Neural crest cell (in vitro differentiated cells): ENCODE measurements at places on chromosomes 4 and X. TPM values are rescaled to one million over a fixed set of nuclear protein-coding genes. Genes with fewer than 3 reads are reported as not detected.
A peak's percentile ranks its signal among the peaks of the same experiment; 100 is the strongest.

GRCh38 chr4:100778431-100778830 is 260.6 kb upstream of the EMCN start:
- H3K4me1 ChIP-seq, result no peaks in the 10 kb centered on the region
- H3K27ac ChIP-seq, result no peak overlapping the region
- no peaks in the 10 kb centered on the region for H3K27me3 ChIP-seq
- no peak for DNase-seq
- H3K36me3 ChIP-seq, result peaks cover 2% of the 10 kb centered on the region
- H3K4me3 ChIP-seq, result no peak overlapping the region

ZNF275 gene
- 13.9 and 14.8 TPM in 2 replicates for total RNA-seq

DNA sequence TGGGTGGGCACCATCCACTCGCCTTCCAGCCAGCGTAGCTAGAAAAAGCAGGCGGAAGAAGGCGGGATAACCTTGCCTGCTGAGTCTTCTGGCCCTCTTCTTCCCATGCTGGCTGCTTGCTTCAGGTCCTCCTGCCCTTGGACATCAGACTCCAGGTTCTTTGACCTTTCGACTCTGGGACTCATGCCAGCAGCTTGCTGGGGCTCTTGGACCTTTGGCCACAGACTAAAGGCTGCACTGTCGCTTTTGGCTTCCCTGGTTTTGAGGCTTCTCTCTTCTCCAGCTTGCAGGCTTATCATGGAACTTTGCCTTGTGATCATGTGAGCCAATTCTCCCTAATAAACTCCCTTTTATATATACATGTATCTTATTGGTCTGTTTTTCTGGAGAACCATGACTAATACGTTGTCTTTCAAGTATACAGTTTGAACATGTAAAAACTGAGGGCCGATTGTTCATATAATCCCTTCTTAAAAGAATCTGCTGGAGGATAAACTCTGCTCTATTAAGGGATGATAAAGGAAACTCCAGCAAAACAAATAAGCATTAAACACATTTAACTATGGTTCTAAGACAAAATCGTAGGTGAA is 116.6 kb upstream of the LCORL start:
- no peak overlapping the region for H3K27ac ChIP-seq
- H3K27me3 ChIP-seq, result no peaks in the 10 kb centered on the region
- no peak overlapping the region for H3K4me3 ChIP-seq
- DNase-seq, result no peak
- H3K4me1 ChIP-seq, result no peaks in the 10 kb centered on the region

DNA sequence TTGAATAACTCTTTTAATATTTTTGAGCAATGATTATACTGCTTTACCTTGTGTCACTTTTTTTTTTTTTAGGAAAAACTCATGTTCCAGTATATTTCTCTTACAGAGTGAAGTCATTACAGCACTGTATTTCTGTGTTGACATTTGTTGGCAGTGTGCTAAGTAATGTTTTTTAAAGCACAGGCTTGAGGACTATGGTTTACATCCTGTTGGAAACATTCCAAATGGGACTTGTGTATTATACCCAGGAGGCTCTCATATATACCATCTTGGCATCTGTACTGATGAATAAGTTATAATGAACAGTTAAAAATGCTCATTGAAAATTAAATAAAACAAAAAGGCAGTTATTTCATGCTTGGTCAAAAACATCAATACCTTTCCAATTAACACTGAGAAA is 33.8 kb downstream of the CEP44 start:
- H3K27ac ChIP-seq, result no peak overlapping the region
- H3K4me3 ChIP-seq, result no peak overlapping the region
- no peaks in the 10 kb centered on the region for H3K27me3 ChIP-seq
- no peaks in the 10 kb centered on the region for H3K4me1 ChIP-seq

DNA sequence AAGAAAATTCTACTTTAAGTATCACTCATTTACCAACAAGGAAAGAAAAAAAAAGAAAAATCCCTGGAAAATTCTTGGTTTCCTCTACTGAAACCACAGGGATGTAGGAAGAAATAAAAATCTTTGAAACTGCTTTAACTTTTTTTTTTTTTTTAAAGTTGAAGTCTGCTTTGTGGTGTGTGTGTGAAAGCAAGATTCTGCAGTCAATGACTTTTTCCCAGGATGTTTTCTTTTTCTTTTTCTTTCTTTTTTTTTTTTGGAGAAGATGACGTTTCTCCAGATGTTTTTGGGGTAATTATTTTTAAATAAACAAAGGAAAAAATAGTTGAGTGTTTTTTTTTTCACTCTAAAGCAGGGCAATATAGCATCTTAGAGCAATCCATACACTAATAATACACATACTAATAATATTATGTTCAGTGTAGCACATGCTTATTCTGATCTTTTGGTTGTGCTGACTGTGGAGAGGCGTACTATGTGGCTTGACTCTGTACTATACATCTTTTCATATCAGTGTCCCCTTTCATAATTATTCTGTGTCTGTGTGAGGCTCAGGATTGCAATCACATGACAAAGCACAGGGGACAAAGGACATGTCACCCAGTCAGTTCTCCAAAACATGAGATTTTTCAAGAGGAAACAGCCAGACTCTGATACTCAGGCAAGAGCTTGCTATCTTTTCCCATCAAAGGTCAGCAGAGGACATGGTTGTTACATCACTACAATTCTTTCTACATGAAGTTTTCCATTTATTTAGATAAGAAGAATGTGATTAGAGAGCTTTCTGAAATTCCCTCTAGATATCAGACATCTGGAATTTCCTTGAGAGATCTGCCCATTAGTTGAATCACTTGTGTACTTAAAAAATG is 111.0 kb downstream of the PDE5A start:
- H3K27ac ChIP-seq, result no peak overlapping the region
- H3K36me3 ChIP-seq, result peaks cover 10% of the 10 kb centered on the region
- peaks cover 18% of the 10 kb centered on the region for H3K4me1 ChIP-seq
- H3K27me3 ChIP-seq, result no peaks in the 10 kb centered on the region
- DNase-seq, result no peak

- no peaks in the 10 kb centered on the region for H3K36me3 ChIP-seq
- H3K4me3 ChIP-seq, result no peak overlapping the region
- H3K27me3 ChIP-seq, result no peaks in the 10 kb centered on the region
- no peak overlapping the region for H3K27ac ChIP-seq
- no peak for DNase-seq
These were observed 121.1 kb downstream of the SPATA18 start for GRCh38 chr4:52172166-52172565.

CENPVL3 gene
- 10.1 and 11.1 TPM in 2 replicates for total RNA-seq

GRCh38 chrX:41671082-41671481 is 17.7 kb upstream of the GPR34 start:
- no peaks in the 10 kb centered on the region for H3K27me3 ChIP-seq
- no peak overlapping the region for H3K4me3 ChIP-seq
- peaks cover 2% of the 10 kb centered on the region for H3K36me3 ChIP-seq
- H3K27ac ChIP-seq, result no peak overlapping the region

DNA sequence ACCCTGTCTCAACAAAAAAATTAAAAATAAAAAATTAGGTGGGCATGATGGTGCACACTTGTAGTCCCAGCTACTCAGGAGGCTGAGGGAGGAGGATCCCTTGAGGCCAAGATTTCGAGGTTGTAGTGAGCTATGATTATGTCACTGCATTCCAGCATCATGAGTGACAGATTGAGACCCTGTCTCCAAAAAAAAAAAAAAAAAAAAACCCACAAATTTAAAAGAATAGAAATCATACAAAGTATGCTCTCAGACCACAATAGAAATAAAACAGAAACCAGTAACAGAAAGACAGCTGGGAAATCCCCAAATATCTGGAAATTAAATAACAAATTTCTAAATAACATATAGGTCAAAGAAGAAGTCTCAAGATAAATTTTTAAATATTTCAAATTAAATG is 81.0 kb upstream of the HUWE1 start:
- H3K27me3 ChIP-seq, result no peaks in the 10 kb centered on the region
- peaks cover 4% of the 10 kb centered on the region for H3K4me1 ChIP-seq

DNA sequence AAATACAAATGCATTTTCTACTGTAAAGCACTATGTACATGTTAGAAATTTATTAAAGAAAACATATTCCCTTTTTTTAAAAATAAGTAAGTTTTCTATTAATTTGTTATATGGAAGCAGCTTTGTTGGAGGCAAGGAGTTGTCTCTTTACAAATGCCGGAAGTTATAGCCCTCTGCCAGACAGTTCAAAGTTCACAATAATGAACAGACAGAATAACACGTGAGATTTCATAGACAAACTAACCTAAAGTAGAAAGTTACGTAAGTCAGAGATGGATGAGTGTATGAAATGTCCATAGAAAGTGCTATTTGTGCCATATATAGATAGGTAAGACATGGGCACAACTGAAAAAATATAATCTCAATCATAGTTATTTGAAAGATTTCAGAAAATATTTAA is 43.9 kb upstream of the NEIL3 start:
- no peaks in the 10 kb centered on the region for H3K36me3 ChIP-seq
- no peaks in the 10 kb centered on the region for H3K4me1 ChIP-seq
- no peaks in the 10 kb centered on the region for H3K27me3 ChIP-seq
- no peak overlapping the region for H3K4me3 ChIP-seq
- no peak for DNase-seq

- no peak overlapping the region for H3K27ac ChIP-seq
- no peaks in the 10 kb centered on the region for H3K27me3 ChIP-seq
- peaks cover 6% of the 10 kb centered on the region for H3K36me3 ChIP-seq
- H3K4me3 ChIP-seq, result no peak overlapping the region
- DNase-seq, result no peak
- H3K4me1 ChIP-seq, result peaks cover 12% of the 10 kb centered on the region
These were observed 194.3 kb upstream of the RPS6KA3 start for GRCh38 chrX:20461002-20461401.

GRCh38 chr4:109989044-109989443 is 76.4 kb downstream of the EGF start:
- H3K4me1 ChIP-seq, result no peaks in the 10 kb centered on the region
- H3K27ac ChIP-seq, result no peak overlapping the region
- no peak for DNase-seq
- no peaks in the 10 kb centered on the region for H3K27me3 ChIP-seq
- H3K4me3 ChIP-seq, result no peak overlapping the region

DNA sequence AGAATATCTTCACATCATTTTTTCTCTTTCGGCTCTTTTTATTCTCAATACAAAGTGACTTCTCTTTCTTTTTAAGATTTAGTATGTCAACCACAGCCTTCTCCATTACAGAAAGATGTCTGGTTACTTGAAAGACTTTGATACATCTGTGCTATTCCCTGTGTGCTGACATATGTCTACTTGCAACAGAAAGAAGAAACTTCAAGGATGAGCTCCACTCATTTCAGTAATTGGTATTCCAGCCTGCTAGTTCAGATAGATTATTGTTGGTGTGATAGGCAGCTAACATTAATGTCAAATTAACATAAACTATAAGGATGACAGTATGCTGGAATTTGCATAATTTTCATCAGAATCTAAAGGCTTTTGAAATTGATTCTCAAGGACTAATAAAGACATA is 948.7 kb downstream of the PCDH18 start:
- no peaks in the 10 kb centered on the region for H3K27me3 ChIP-seq
- H3K4me1 ChIP-seq, result no peaks in the 10 kb centered on the region

RBMX2 gene
- 26.5 and 27.7 TPM in 2 replicates for total RNA-seq

GRCh38 chr4:80204433-80205011 is 7.2 kb downstream of the PRDM8 start:
- no peak for DNase-seq
- peak overlapping the region; percentile 47 for H3K4me3 ChIP-seq
- no peak overlapping the region for H3K27ac ChIP-seq
- peaks cover 94% of the 10 kb centered on the region for H3K27me3 ChIP-seq
- peaks cover 4% of the 10 kb centered on the region for H3K36me3 ChIP-seq

GRCh38 chr4:176043838-176044588 is 21.6 kb upstream of the WDR17 start:
- H3K4me3 ChIP-seq, result no peak overlapping the region
- no peak for DNase-seq
- no peaks in the 10 kb centered on the region for H3K27me3 ChIP-seq
- peaks cover 4% of the 10 kb centered on the region for H3K36me3 ChIP-seq
- no peaks in the 10 kb centered on the region for H3K4me1 ChIP-seq

LIAS gene
- total RNA-seq, result 17.6 and 19.0 TPM in 2 replicates

GRCh38 chrX:107713543-107714205 is 61.9 kb downstream of the TSC22D3 start:
- no peaks in the 10 kb centered on the region for H3K27me3 ChIP-seq
- DNase-seq, result no peak
- no peak overlapping the region for H3K27ac ChIP-seq
- H3K4me1 ChIP-seq, result peaks cover 31% of the 10 kb centered on the region

DNA sequence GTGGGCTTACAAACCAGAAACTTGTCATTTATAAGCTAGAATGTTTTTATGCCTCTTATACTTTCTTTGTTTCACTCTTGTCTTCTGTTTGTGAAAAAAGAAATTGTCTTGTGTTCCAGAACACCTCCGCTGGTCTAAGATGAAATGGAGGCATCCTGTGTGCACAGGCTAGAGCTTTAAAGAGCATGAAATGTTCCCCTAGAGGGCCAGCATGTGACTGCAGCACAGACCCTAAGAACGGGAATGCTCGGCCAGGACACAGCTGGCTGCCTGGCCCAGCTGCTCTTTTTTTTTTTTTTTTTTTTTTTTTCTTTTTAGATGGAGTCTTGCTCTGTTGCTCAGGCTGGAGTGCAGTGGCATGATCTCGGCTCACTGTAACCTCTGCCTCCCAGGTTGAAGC is 33.6 kb downstream of the SETD7 start:
- H3K27ac ChIP-seq, result no peak overlapping the region
- H3K4me1 ChIP-seq, result peaks cover 42% of the 10 kb centered on the region
- peak overlapping the region; percentile 10 for H3K4me3 ChIP-seq
- no peaks in the 10 kb centered on the region for H3K27me3 ChIP-seq
- peaks cover 12% of the 10 kb centered on the region for H3K36me3 ChIP-seq

DNA sequence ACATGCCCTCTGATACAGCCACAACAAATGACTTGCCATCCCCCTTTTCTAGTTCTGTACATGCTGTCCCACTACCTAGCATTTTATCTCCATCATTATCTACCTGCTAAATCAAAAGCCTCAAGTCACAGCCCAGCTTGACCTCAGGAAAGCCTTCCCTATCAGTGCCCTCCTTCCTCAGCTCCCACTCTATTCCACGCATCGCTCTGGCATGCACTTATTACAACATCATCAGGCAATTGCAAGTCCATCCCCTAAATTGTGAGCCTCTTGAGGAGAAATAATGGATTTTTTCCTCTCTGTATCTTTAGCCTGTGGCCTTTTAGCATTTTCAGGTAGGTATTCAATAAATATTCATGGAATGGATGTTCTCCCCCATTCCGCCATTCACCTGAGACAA is 5.7 kb downstream of the ARL13A start:
- H3K27ac ChIP-seq, result no peak overlapping the region
- peaks cover 12% of the 10 kb centered on the region for H3K36me3 ChIP-seq
- no peaks in the 10 kb centered on the region for H3K27me3 ChIP-seq
- H3K4me3 ChIP-seq, result no peak overlapping the region
- no peaks in the 10 kb centered on the region for H3K4me1 ChIP-seq
